ENCODE measurements at places on chromosomes 12 and 14.

- DNase-seq, result no peak
Observed at GRCh38 chr12:11524446-11524845, 125.0 kb upstream of the ETV6 start.

DNA sequence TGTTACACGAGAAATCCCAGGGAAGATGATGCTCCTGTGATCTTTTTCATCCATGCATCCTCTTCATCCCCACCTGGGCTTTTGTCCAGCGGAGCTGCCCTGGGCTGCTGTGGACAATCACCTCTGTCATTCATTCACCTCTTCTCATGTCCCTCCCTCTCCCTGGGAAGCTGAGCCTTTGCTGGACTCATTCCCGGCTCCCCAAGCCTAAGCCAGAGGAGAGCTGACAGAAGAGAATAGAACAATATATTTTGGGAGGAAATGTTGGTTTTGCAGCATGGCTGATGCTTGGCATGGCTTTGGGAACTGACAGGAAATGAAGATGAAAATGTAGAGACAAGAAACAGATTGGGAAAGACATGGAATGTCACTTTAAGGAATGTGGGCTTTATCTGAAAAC lies 177.4 kb downstream of the DICER1 start:
- DNase-seq, result no peak

GRCh38 chr14:102770147-102771123 lies 6.8 kb upstream of the TRAF3 start:
- DNase-seq, result no peak

GRCh38 chr12:105026411-105026810 lies 40.3 kb downstream of the NOPCHAP1 start:
- DNase-seq, result no peak

GRCh38 chr14:33686218-33686617 lies 264.7 kb downstream of the EGLN3 start:
- DNase-seq, result no peak

GRCh38 chr14:58844544-58844943 lies 206.8 kb downstream of the DACT1 start:
- DNase-seq, result no peak

- DNase-seq, result no peak
Observed at GRCh38 chr14:77529213-77529612, 30.6 kb upstream of the ISM2 start.

GRCh38 chr12:102051431-102051965 lies 10.3 kb downstream of the WASHC3 start:
- no peak for DNase-seq
